ENCODE measurements at places on chromosomes 11 and 22.

DNA sequence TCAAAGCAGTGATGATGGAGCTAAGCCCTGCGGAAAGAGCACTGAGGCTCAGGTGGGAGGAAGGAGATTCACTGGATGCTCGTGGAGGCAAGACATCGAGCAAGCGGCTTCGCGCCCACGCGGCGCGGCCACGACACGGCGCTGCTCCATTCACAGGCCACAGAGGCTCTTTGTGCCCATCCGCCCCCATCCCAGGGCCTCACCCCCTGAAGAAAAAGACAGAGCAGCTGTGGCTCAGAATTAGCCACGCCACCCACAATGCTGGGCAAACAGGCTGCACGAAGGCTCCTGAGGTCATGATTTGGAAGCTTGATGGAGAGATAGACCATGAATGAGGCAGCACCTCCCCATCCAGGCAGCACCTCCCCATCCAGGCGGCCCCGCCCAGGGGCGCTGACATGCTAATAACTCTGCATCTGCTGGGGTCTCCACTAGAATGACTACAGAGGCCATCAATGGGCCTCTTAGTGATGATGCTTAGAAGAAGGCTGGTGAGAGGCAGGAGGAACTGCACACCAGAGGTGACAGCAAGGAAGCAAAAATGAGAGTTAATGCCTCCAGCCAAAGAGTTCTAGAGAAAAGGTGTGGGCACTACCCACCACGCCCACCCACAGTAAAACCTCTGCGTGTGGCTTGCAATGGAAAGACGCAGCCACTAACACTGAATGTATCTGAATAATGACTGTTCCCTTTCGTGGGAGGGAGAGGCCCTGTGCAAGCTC is 43.5 kb downstream of the MYH9 start:
- peak; percentile 84 for DNase-seq

DNA sequence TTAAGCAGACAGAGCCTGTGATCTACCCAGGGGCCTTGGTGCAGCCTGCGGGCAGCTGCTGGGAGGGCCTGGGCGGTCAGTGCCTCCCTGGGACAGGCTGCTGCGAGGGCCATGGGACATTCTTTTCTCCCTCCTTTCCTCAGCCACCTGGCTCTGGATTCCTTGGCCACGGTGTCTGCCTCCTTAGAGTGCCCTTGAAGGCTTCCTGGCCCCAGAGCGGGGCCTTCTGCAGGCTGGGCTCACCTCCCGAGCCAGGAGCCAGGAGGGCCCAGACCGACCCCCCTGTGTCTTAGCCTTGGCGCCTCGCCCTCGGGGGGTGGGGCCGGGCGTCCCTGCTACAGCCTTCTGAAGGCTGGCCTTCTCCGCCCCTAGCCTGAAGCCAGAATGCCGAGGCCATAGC is 231.2 kb downstream of the TBC1D22A start:
- no peak for DNase-seq

GRCh38 chr11:113278481-113278880 is 35.9 kb upstream of the TTC12 start:
- no peak for DNase-seq

- DNase-seq = peak; percentile 37
These were observed 24.4 kb downstream of the RTN4R start for GRCh38 chr22:20243537-20244249.

- no peak for DNase-seq
These were observed 102.9 kb downstream of the TRIM29 start for GRCh38 chr11:120034881-120035630.

DNA sequence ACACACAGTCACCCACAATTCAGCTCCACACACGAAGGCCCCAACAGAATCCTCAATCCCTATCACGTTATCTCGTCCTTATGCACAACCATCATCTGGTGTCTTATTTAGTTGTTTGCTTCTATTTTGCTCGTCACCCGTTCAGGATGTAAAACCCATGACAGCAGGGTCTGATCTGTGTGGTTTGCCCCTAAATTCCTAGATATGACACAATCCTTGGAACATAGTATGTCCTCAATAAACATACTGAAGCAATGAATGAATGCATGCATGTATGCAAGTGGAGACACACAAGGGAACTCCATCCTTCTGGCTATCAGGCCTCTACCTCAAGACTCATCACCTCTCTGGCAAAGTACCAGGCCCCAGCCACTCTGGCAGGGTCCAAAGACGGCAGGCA is 20.2 kb downstream of the STARD10 start:
- no peak for DNase-seq

GRCh38 chr11:5239046-5239445 is 4.8 kb upstream of the HBD start:
- no peak for DNase-seq

DNA sequence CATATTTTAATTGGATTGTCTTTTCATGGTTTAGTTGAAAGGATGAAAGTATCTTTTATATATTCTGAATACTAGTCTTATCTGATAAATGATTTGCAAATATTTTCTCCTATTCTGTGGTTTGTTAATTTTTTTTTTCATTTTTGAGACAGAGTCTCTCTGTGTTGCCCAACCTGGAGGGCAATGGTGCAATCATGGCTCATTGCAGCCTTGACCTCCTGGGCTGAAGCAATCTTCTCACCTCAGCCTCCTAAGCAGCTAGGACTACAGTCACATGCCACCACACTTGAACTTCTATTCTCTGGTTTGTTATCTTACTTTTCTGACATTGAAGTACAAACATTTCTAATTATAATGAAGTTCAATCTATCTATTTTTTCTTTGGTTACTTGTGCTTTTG is 30.0 kb upstream of the FAR1 start:
- DNase-seq = no peak

DNA sequence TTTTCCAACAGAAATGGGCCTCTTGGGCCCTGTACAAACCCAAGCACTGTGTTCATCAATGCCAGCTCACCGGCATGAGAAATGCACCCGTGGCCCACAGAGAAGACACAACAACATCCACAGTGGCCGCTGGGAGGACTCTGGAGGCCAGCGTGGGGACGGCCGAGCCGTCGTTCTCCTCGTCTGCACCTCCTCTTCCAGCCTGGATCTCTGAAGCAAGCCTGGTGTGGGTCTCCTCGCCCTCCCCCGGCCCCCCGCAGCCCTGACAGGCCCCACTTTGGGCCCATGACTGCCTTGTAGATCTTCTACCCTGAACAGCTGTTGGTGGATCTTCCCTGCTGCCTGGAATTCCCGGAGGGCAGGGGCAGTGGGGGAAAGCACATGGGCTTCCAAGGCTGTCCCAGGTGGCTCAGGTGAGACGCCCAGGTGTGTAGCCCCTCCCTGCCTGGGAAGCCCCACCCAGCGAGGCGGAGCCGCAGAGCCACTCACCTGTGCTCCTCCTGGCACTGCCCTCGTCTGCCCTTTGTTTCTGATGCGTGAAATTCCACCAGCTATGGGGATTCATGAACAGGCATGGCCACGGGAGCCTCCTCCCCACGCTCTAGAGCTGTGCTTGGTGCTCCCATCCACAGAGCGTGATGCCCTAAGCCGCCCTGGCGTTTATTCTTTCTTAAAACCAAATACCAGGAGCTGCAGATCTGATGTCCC is 225.9 kb downstream of the BRD1 start:
- DNase-seq = no peak

GRCh38 chr22:20089977-20090729 is 10.1 kb downstream of the DGCR8 start:
- no peak for DNase-seq

GRCh38 chr11:110425751-110426545 is 3.8 kb upstream of the FDX1 start:
- DNase-seq = no peak

GRCh38 chr11:94275961-94276360 is 28.4 kb upstream of the IZUMO1R start:
- no peak for DNase-seq

- DNase-seq = no peak
These were observed 37.6 kb upstream of the CEP295 start for GRCh38 chr11:93623920-93624319.

DNA sequence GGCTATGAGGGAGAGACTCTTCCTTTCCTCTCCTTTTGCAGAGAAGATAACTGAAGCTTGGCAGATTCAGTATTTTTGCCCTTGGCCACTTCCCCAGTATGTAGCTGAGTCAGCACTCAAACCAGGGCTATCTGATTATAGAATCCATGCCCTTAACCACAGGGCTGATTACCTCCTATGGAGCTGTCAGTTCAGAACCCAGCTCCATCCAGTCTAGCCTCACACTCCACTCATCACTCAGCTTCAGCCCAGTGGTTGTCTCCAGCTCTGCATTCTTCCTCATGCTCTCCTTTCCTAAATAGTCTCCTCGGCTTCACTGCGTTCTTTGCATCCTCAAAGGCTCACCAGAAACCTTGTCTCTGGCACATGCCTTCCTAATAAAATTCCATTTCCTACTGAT is 151.6 kb upstream of the BLID start:
- no peak for DNase-seq

DNA sequence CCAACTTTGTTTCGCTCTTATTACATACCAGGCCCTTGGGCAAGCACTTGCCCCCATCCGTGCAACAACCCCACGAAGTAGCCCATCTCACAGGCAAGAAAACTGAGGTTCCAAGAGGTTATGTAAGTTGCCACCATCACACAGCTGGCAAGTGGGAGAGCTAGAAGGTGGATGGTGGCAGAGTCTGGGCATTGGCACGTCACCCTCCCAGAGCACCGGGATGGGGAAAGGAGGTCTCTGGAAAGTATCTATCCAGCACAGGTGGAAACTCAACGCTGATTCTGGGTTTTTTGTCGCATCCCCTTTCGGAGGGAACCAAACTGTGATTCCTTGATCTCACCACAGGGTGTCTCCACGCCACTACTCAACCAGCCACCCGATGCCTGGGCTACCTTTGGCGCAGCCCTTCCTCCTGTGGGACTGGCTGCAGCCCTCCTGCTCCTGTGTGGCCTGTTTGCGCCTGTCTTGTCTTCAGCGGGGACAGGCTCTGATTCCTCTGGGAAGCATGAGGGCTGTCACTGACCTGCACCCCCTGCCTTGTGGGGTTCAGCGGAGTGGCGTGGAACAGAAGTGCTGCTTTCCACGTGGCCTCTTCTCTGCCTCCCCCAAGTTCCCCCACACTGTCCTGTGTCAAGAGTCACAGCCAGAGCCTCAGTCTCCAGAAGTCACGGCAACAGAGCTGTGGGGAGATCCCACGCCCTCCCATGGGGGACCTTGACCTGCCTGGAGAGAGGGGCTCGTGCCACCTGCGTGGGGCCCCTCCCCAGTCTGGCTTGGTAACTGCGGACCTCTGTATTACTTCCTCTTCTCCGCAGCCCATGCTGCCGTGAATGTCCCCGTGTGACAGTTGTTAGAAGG is 34.4 kb upstream of the TRIM29 start:
- DNase-seq = peak; percentile 37

- no peak for DNase-seq
These were observed 16.1 kb downstream of the PKNOX2 start for GRCh38 chr11:125180413-125181305.

GRCh38 chr11:41273908-41274307 is 185.5 kb downstream of the LRRC4C start:
- no peak for DNase-seq

DNA sequence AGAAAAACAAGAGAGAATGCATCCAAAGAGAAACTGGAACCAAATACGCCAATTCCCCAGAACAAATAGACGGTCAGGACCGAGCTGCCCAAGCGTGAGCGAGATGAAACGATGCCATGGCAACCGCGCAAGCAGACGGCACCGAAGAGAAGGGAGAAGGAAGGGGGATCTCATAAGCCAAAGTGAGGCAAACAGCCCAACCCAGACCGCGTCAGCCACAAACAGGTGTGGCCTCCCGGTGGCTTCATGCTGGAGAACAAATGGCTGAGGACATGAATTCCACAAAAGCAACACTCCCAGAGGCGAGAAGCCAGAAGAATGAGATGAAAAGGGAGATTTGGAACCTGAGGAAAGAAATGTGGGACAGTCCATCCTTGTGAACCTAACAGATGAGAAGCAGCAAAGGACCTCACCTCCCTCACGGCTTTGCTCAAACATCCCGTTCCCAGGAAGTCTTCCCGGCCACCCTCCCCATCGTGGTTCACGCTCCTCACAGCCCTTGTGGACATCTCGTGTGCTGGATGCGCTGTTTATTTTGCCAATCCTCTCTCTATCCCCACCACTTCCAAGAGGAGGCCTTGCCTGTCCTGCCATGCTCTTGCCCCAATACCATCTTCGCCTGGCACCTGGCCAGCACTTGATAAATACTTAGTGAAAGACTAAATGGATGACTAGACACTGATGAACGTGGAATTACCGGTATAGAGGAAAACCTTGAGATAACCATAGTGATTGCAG is 89.1 kb upstream of the RTL6 start:
- DNase-seq = no peak
